ENCODE measurements at places on chromosomes 11 and 22.
A peak's percentile ranks its signal among the peaks of the same experiment; 100 is the strongest.

DNA sequence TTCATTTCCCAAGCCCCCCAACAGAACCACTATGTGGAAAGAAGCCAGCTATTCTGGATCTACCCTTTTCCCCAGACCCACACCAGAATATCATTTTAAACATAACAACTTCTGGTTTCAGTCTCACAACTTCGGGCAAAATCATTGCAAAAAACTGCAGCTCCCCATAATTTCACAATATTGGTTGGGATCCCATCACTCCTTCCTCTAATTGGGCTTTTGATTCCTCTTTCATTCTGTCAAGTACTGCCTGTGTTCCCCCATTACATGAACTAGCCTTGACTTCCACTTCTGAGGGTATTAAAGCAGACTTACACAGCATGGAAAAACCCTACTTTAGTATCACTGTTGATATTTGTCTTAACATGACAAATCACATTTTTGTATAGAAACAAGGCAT is 4.1 kb upstream of the APOL3 start:
- DNase-seq: no peak

- peak; percentile 57 for DNase-seq
These were observed 15.8 kb downstream of the CYB5R2 start for GRCh38 chr11:7657306-7658025.

DNA sequence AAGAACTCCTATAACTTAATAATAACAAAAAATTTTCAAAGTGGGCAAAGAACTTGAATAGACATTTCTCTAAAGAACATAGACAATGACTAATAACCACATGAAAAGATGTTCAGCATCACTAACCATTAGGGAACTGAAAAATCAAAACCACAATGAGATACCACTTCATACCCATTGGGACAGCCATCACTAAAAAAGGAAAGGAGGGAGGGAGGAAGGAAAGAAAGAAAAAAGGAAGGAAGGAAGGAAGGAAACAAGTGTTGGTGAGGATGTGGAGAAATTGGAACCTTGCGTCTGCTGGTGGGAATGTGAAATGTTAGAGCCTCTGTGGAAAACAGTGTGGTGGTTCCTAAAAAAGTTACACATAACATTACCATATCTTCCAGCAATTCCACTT is 55.8 kb downstream of the MS4A13 start:
- DNase-seq: no peak

GRCh38 chr11:13091373-13091772 is 82.3 kb downstream of the RASSF10 start:
- DNase-seq: no peak

GRCh38 chr11:93080146-93080759 is 110.8 kb downstream of the MTNR1B start:
- no peak for DNase-seq

DNA sequence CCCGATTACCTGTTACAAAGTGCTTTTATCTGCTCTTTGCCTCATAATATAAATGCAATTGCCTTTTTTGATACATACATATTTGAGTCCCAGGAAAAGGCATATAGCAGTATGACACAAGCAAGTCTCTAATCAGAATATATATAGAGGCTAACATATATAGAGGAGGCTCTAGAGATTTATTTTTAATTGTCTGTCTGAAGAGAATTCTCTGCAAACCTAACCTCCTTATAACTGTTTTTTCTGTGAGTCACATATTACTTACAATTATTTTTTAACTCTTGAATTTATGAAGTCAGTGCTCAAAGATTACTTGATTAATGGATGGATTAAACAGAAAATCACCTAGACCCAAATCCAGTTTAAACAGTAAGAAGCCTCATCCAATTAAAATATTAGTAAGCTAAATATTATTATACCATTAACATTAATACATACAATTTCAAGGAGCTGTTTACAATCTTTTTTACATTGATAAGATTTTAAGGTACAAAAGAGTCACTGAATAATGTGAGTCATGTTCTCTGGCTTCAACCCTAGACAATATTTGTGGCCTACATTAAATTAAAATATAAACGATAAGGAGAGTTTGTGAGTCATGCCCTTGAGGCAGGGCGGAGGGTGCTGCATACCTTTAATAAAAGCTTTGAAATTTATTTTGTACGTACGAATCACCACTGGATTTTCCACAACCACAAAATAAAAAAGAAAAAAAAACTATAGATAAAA is 19.2 kb upstream of the MMP13 start:
- no peak for DNase-seq

DNA sequence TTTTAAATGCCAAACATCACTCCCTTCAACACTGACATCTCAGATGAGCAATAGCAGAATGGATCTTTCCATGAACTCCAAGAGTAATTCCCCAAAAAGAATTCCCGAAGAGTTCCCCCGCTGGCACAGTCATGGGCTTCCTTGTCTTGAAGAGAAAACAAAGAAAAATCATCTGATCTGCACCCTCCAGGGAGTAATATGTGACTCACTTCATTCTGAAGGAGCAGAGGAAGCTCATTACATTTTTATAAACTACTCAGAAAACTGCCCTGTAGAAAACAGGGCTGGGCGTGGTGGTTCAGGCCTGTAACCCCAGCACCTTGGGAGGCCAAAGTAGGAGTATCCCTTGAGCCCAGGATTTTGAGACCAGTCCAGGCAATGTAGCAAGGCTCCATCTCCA is 35.7 kb downstream of the CELSR1 start:
- no peak for DNase-seq

GRCh38 chr11:88231894-88232482 is 56.7 kb upstream of the RAB38 start:
- DNase-seq: peak; percentile 8

DNA sequence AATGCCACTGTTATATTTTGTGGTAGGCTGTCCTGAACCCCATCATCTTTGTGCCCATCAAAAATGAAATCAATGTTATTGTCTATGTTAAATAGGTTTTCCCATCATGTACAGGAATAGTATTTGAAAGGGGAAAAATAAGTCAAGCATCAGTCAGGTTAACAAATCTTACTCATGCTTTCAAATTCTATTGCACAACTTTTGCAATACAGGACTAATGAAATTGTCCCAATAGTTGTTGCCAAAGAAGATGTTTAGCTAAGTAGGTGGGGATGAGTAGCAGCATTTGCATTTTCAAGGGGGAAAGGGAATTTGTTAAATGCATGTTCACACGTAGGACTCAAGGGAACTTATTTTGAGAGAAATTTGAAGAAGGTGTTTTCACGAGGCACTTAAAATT is 962.1 kb downstream of the JRKL start:
- no peak for DNase-seq

DNA sequence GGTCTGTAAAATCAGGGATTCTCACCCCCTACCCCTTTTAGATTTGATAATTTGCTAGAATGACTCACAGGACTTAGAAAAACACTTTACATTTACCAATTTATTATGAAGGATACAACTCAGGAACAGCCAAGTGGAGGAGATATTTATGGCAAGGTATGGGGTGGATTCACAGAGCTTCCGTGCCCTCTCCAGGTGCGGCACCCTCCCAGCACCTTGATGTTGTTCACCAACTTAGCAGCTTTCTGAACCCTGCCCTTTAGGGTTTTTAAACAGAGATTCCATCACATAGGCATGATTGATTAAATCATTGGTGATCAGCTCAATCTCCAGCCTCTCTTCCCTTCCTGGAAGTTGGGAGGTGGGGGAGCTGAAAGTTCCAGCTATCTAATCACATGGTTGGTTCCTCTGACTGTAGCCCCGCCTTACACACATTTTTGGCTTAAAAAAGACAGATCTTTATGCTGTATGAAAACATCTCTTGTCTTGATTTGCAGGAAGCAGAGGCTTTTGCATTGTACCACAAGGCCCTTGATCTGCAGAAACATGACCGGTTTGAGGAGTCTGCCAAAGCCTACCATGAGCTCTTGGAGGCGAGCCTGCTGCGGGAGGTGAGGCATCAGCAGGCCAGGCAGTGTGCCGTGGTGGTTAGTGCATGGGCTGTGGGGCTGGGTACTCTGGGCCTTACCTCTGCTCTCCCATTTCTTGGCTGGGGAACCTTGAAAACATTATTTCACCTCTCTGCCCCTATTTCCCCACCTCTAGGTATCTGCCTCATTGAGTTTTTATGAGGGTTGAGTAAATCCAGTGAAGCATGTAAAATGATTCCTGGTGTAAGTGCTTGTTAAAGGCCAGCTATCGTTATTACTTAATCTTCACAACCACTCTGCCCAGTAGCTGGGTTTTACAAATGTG is 27.0 kb downstream of the CABIN1 start:
- no peak for DNase-seq

DNA sequence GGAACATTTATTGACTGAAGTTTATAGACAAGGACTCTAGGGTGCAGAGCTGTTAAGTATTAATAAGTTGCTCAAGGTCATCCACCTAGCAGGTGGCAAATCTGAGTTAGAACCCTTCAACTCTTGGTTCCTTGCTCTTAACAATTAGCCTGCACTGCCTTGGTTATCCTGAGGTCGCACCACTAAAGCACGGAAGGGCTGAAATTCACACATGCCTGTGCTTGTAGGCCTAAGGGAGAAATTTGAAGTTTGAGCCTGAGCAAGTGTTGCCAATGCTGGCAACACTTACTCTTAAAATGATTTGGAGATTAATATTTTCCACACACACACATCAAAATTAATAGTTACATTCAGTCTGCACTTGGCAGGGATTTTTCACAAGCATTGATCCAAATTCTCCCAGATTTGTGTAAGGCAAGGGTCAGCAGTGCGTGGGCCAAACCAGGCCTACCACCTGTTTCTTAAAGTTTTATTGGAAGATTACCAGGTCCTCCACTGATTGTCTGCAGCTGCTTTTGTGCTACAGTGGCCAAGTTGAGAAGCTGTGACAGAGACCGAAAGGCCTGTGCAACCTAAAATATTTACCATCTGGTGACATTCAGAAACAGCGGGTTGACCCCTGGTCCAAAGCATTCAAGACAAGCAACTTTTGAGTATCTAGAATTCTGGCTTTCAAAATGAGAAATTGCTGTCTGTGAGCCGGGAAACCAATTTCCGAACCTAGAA is 16.3 kb downstream of the APOL5 start:
- DNase-seq: no peak

DNA sequence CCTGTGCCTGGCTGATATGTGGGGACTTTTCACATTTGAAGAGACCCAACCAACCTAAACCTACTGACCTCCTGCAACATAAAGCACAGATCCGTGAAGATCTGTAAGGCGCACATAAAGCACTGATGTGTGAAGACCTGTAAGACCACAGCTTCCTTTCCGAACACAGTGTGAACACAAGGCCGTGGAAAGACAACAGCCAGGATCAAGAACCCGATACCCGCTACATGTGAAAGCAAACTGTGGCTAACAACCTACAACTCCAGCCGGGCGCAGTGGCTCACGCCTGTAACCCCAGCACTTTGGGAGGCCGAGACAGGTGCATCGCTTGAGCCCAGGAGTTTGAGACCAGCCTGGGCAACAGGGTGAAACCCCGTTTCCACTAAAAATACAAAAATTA is 17.6 kb upstream of the PPFIA1 start:
- DNase-seq: no peak

- DNase-seq: no peak
These were observed 32.4 kb upstream of the SYT13 start for GRCh38 chr11:45318516-45318915.

GRCh38 chr11:61862714-61863547 is 28.4 kb downstream of the FADS3 start:
- DNase-seq: no peak

- DNase-seq: no peak
These were observed 5.4 kb downstream of the MUC5B start for GRCh38 chr11:1228101-1228821.

GRCh38 chr11:20599221-20600019 is at the start of gene SLC6A5:
SLC6A5 (plus strand) TSS chr11:20599608; CDS start chr11:20599673, 65 bp downstream.
- DNase-seq: peak; percentile 85

DNA sequence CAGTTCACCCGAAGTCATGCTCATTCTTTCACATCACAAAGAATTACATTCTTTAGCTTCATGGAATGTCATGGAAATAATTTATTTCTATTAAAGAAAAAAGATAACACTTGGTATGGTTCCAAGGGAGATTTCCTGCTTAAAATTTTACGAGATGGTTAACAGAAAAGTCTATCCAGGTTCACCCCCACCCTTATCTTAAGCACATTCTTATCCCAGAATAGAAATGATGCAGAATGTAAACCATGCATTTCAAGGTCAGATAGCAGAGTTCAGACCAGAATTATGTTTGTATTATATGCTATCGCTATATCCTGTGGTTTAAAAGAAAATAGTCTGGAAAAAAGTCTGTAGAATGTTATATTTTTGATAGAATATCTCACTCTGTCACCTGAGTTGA is 58.7 kb downstream of the GAS2 start:
- no peak for DNase-seq

- no peak for DNase-seq
These were observed 380.6 kb downstream of the BRD1 start for GRCh38 chr22:49446759-49447710.

DNA sequence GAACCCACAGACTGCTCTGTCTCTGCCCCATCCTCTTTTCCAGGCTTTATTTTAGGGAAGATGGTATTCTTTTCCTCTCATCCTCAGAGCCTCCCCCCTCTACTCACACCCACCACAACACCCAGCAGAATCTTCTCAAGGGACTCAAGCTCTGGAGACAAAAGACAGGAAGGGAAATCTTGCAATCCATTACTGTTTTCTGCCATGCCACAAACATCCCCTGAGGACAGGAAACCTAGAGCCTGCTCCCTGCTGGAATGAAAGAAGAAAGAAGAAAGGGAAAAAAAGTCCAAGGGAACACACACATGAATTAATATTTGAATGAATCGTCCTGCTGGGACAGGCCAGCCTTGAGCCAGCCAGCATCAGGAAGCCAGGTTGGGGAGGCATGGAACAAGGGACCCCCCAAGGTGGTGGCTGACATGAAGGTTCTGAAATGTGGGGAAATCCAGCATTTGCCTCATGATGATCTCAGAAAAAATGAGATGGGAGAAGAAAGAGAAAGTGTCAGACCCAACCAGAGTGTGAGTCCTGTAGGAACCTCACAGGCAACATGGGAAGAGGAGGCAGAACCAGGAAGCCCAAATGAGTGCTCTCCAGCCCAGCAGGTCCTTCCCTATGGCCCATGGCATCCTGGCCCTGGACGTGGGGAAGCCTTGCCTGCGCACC is 34.0 kb downstream of the SLCO2B1 start:
- DNase-seq: no peak

DNA sequence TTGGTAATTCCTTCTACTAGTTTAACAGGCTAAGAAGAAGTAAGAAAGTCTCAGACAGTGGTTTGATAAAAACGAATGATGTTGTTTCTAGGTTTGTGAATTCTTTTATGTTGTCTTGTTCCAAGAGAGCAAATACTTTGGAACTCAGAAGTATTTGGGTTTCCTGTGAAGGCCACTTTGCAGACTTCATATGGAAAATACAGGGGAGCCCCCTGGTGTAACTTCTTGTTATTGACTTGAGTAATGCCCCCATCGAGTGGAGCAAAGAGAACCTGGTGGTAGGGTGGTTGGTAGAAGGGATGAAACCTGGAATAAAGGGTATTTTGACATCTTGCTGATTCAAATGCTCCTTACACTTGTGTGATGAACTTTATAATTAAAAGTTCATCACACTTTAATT is 40.0 kb upstream of the PTH start:
- no peak for DNase-seq

Measured in neuronal stem cell (in vitro differentiated cells).